MV-4-11 (cell line): ENCODE measurements at places on chromosomes 12 and 14.

- DNase-seq, result no peak
Observed at GRCh38 chr12:47801170-47801903, 18.4 kb downstream of the HDAC7 start.

DNA sequence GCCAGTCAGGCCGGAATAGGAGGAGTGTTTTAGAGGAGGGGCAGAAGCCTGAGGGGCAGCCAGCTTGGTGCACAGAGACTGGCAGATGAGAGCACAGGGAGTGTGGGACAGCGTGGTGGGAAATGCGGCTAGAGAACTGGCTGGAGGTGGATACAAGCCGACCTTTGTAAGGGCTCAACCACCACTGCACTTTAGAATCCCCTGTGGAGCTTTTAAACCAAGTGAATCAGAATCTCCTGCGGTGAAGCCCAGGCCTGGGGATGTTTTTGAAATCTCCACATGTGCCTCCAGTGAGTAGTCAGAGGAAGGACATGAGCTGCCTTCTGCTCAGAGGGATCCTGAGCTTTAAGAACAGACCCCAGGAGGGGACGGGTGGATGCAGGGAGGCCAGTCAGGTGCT is 10.9 kb upstream of the PCED1B start:
- DNase-seq, result no peak

DNA sequence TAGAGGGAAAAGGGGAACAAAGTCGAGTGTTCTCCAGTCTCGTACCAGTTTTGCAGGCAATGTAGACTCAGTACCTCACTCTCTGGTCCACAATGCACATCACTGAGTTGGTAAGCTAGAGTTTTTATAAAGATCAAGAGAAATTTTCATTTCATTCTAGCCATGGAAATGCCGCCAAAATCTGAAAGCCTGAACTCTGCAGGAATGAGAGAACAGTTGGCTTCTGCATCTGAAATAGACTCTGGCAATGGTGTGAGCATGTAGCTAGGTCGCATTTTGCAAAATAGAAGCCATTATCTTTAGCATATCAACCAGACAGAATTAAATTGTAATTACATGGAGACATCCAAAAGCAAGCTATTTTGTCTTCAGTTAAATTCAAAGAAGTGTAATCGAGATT is 381.0 kb downstream of the NOVA1 start:
- DNase-seq, result no peak

DNA sequence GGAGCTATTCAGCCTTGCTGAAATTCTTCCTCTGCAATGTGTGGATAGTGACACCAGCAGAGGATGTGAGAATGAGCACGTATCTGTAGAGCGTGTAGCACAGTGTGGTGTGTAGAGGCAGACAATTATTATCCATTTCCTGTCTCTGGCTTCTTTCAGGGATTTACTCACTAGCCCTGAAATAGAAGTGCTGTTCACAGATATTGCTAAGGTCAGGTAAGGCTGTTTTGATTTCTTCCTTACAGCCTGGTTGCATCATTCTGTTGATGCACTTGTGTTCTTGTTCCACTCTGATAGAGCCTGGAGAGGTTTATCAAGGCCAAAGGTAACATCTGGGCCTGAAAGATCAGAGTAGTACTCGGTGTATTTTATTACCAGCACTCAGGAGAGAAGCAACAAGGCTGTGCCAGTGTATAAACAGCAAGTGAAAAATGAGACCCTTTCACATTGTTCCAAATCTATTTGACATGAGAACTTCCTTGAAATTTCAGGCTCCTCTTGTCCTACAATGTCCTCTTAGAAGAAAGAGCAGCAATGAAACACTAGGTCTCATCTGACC is 16.7 kb downstream of the ARG2 start:
- no peak for DNase-seq

DNA sequence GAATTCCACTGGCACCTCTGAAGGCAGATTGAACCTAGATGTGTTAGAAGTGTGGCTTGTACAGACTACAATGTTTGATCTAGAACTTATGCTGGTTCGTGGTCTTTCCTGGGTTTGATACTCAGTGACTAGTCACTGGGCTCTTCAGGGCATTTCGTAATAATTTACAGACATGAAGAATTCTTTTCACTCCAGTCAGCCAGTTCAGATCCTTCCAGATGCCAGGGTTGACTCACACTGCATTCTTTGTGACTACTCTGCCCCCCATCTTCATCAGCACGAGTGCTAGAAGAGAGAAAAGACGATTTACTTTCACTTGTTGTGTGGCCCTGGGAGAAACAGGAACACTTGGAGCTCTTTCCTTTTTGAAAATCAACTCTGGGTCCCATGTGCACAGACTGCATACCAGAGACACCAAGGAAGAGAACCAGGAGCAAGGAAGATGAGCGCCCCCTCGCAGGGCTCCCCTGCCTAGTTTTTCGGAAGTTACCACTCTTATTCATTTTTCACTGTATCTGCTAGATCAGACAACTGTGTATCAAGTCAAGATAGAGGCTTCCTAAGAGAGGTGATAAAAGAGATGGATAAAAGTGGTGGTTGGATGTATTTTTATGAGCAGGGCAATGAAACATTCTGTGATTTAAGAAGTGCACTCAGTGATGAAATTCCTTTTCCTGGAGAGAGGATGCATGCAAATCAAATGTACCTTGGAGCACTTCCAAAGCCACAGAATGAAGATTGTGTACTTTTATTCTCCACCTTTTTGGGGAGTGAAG is 33.5 kb upstream of the EVL start:
- DNase-seq, result peak; percentile 81

- no peak for DNase-seq
Observed at GRCh38 chr14:72303930-72304329, 371.7 kb downstream of the RGS6 start.

- no peak for DNase-seq
Observed at GRCh38 chr14:64952598-64953309, 10.2 kb upstream of the GPX2 start.

DNA sequence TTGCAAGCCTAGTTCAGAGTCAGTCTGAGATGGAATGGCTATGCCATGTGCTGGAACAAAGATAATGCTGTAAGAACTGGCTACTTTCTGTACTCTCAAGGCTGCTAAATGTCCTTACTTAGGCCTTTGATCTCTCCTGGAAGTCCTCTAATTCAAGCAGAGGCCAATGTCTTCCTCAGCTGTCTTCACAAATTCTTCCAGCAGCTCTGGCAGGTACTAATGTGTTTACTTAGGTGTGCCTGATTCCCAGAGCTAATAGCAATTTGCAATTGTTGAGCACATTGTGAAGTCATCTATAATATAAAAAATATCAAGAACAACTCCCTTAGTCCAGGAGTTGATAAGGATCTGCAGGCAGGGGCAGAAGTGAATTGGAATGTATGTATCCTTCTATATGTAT is 3.8 kb upstream of the MYF5 start:
- DNase-seq, result no peak

DNA sequence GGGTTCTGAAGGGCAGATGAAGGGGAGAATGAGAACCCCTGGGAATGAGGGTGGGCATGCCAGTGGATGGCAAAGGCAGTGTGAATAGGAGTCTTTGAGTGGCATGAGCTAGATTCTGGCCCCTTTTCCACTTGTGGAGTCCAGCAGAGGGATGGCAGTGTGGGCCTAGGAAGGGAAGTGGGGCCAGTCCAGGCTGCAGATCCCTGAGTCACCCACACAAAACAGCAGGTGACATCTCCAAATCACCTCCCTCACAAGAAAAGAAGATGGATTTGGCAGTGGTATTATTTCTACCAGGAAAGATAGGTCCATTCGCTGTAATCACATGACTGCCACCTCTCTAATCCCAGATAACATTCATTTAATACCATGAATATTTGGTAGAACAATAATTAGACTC is 151.3 kb downstream of the TTC7B start:
- no peak for DNase-seq

DNA sequence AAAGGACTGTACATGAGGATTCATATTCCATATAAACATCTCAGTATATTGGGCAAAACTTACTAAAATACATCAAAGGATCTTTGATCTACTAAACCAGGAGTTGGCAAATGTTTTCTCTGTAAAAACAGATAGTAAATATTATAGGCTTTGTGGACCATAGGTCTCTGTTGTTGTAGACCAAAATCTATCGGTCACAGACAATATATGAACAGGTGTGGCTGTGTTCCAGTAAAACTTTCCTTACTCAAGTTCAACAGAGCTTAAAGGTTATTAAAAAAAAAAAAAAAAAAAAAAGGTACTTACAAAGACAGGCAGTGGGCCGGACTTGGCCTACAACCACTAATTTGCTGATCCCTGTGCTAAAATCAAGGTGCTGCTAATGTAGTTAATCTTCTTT is 40.3 kb downstream of the PAWR start:
- no peak for DNase-seq

GRCh38 chr14:80325688-80326087 is 114.4 kb upstream of the DIO2 start:
- DNase-seq, result no peak

GRCh38 chr14:39376667-39377403 is 55.4 kb downstream of the FBXO33 start:
- no peak for DNase-seq

- DNase-seq, result no peak
Observed at GRCh38 chr14:77882636-77883035, 82.7 kb downstream of the ADCK1 start.

DNA sequence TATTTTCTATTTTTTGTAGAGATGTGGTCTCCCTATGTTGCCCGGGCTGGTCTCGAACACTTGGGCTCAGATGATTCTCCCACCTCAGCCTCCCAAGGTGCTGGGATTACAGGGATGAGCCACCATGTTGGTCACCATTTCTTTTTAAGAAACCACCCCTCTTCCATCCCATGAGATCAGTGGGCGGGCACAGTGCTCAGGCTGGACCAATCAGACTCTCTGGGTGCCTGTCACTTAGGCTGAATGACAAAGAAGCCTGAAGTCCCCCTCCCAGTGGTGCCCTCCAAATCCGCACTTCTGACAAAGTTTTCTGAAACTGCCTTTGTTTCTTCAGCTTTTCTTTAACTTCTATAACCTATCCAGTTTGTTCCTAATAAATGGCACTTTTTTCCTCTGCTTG is 48.2 kb downstream of the CALM1 start:
- DNase-seq, result no peak

DNA sequence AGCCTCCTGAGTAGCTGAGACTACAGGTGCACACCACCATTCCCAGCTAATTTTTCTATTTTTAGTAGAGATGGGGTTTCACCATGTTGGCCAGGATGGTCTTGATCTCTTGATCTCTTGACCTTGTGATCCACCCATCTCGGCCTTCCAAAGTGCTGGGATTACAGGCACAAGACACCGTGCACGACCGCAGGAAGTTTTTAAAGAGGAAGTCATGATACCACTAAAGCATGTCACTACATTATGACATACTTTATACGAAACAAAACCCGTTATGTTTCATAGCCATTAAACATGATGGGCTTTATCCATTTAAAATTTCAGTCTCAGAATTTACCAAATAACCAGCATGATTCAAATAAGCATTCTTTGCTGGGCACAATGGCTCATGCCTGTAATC is 83.8 kb upstream of the DUSP6 start:
- peak; percentile 73 for DNase-seq

DNA sequence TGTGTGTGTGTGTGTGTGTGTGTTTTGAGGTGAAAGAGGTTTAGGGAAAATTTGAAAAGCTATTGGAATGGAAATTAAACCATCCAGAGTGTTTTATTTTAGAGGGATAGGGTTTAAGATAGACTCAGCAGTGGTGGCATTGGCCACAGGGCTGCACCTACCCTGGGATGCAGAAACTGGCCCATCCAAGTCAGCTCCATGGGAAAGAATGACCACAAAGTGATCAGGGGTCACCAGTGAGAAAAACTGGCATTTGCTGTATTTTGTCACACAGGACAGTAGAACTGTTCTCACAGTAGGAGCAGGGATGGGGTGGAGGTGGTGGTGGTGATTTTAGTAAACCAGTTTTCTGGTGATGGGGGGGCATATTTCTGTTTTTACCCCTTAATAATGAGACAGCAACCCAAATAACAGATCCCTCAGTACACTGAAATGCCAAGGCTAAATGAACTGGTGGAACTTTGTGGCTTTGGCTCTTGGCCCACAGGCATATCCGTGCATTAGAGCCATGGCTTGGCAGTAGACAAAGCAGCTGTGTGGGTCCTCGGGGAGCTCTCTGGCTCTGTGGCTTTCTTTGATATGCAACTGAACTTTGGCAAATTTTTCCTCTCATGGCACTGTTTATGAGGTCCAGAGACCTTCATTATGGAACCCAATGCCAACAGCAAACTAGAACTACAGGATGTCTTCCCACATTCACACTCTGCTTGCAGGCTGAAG is 348.3 kb downstream of the ZFP36L1 start:
- peak; percentile 13 for DNase-seq

DNA sequence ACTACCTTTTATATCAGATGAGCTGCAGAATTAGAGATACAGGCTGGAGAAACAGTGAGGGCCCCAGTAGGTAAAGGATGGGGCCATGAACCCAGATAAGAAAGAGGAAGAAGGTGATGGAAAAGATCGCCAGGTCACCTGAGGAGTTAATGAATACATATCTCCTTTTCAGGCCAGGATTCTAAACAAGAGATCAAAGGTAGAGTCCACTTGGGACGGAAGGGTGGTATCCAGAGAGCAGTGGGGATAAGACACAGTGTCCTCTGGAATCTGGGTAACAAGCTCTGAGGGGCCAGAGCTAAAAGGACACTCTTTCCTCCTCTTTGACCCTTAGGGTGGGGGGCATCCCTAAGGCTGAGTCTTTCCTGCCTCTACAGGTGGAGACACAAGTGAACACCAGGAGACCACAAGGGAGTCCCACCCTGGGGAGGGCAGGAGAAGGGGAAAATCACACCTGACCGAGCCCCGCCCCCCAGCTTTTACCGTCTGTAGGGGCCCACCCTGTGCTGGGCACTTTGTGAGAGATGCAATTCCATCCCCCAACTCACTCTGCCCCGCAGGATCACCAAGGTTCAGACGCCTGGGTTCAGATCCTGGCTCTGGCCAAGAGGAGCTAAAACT is 27.3 kb downstream of the SERPINA1 start:
- DNase-seq, result no peak

DNA sequence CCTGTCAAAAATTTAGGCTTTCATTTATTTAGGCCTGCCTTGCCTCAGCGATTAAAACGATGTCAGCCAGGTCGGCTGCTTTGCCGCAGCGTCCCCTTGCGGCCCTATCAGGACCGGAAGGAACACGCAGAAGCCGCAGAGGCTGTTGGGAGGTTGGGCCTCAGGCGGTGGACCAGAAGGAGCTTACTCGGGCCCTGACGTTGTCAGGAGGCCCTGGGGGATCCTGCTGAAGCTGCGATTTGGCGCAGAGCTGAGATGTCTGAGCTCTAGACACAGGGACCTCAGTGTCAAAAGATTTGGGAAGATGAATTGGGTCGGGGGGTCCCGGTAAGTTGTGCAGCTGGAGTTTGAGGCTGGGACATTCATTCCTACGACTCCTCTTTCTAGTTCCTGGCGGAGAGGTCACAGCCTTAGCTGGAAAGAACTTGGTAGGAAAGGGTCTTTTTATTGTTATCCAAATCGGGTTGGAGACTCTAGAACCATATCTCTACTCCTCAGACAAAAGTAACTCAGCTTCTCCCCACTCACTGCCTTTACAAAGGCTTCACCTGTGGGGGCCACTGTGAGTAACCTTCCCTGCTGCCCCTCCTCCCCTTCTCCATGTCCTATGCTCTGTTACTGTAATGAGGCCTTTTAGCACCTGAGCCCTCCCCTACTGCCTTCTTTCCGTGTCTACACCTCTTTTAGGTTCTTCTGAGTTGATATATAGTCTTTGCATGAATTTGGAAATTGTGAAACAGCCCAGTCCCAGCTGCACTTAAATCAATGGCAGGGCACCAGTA is 6.6 kb upstream of the ABCD2 start:
- peak; percentile 58 for DNase-seq

GRCh38 chr12:6394398-6394797 is 10.4 kb downstream of the LTBR start:
- DNase-seq, result peak; percentile 80

GRCh38 chr12:128992550-128992949 is 139.3 kb downstream of the GLT1D1 start:
- DNase-seq, result no peak
